ENCODE measurements at places on chromosomes 7 and 10.

DNA sequence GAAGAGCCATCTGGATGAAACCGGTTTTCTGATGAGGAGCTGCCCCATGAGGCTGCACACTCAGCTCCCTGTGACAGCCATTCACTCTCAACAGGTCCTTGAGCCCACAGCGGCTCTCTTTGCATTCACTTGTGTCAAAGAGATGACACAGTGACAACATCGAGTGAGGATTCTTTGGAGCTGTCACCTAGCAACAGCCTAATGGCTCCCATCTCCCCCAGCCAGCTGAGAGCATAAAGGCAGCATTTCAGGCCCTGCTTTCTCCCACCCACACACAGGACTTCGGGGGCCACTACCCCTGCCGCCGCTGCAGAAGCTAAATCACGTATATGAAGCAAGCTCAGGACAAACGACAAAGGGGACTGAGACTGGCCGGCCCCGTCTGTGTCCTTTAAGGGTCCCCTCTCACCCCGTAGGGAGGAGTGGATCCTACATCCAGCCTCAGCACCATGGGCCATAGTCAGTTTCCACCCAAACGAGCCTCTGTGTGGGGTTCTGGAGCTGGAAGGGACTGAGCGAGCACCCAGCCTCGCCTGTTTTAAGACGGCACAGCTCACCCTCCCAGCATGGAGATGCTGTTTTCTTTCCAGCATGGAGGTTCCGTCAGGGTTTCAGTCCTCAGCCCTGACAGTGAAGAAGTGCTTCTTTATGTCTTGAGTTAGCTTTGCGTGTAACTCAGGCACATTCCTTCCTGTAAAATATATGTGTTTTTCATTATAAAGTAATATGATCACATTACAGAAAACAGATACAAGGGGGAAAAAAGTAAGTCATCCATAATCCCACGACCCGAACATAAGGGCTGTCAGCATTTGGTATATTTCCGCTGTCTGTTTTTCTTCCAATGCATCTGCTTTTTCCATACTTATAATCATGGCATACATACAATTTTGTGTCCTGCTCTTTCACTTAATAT, 4.9 kb downstream of the CPA4 start:
- no peak for DNase-seq

DNA sequence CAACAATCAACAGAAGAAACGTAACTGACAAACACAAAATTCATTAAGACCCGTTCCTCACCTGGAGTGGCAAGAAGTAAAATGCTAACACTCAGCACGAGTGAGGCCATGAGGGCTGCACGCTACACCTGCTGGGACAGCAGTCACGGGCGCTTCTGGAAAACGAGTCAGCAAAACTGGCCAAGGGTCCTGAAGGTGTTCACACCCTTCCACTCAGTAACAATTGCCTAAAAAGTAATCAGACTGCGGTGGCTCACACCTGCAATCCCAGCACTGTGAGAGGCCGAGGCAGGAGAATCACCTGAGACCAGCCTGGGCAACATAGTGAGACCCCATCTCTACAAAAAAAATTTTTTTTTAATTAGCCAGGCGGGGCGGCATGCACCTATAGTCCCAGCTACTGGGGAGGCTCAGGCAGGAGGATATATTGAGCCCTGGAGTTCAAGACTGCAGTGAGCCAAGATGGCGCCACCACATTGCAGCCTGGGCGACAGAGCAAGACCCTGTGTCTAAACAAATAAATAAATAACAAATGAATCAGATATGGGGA, 199.1 kb downstream of the MAD1L1 start:
- DNase-seq = no peak

GRCh38 chr7:66687186-66687585, 53.3 kb upstream of the RABGEF1 start:
- DNase-seq = no peak

DNA sequence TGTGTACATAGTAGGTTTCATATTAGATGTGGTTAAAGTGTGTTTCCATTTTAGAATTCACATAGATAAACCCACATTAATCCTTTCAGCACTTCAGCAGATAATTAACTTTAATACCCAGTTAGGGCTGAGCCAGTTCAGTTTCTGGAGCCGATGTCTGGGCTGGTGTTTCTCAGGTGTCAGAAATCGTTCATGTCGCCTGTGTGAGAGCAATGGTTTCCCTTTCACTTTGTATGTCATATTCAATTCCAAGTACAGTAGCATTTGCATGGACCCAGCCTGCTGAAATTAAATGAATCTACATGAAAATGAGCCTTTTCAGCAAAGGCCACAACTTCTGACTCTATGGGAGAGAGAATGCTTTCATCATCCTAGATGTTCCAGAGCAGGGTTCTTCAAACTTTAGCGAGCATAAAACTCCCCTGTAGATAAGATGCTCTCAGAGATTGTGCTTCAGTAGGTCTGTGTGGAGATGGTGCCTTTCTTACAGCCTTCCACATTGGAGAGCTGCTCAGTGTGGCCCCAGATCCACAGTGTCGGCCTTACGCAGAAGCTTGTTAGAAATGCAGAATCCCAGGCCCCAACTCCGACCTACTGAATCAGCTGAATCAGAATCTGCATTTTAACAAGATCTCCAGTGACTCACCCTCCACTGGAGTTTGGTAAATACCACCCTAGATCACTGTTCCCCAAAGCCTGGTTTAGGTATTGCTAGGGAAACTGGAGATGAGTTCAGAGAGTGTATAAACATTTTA, 19.6 kb downstream of the WIPF3 start:
- no peak for DNase-seq
